ENCODE measurements at places on chromosomes 2 and 18.

GRCh38 chr18:3898861-3899613, 449.1 kb downstream of the TGIF1 start:
- DNase-seq, result no peak

DNA sequence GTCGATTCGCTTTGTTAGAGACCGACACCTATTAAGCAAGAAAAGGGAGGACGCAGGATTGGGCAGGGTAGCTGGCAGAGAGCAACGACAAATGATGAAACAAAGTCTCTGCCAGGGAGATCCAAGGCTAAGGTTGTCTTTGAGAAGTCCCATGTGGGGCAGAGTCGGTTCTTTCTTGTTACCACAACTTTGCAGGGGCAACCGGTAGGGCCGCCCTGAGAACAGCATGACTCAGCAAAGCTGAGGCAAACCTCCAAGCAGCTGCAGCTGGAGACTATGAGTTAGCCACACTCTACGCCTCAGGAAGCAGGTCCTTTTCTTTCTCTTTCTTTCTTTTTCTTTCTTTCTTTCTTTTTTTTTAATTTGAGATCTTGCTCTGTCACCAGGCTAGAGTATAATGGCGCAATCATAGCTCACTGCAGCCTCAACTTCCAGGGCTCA, 452.3 kb upstream of the ID2 start:
- DNase-seq, result peak; percentile 66

- DNase-seq, result no peak
These were observed 143.4 kb downstream of the NCKAP5 start for GRCh38 chr2:133424876-133425275.

DNA sequence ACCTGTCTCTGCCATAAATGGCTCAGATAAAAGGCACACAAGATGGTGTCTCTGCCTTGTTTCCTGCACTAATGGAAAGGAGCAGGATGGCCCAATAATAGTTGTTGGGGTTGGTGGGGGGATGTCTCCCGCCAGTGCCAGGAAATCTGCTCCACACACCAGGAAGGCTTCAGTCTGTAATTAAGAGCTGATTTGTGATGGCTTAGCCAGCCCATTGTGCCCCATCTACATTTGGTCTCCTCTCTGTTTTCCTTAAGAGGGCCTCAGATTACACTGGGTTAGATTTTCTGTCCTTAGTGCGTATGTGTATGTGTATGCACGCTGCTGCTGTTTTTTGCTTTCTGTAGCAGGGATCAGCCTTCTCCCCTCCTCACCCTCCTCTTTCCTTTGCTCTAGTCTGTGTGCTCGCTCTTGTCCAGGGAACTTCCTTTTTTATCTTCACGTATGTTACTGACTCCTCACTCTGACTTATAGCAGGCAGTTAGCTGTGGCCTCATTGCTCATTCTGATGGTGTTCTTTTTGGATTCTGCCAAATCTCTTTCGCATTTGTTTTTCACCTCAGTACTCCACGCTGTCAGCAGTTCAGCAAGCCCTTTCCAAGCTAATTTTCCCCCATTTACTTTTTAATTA, 33.4 kb upstream of the MGAT5 start:
- DNase-seq, result no peak

- no peak for DNase-seq
These were observed 153.6 kb upstream of the DSEL start for GRCh38 chr18:67670024-67670543.

DNA sequence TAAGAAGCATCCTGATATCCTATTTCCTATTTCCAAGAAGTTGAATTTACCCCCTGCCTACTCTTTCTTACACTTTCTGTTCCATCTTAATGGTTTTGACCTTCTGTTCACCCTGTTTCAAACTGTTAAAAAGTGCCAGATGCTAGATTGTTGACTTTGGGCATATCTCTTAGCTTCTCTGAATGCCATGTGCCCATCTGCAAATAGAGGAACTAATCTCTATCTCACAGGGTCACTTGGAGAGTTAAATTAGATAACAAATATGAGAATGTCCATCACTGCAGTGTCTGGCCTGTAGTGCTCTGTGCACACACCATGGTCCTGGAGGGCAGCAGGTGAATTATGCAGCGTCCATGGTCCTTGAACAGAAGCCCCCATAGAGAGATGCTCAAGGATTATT, 83.8 kb downstream of the LRATD1 start:
- no peak for DNase-seq

- DNase-seq, result no peak
These were observed 20.4 kb upstream of the FEZ2 start for GRCh38 chr2:36618381-36618780.

DNA sequence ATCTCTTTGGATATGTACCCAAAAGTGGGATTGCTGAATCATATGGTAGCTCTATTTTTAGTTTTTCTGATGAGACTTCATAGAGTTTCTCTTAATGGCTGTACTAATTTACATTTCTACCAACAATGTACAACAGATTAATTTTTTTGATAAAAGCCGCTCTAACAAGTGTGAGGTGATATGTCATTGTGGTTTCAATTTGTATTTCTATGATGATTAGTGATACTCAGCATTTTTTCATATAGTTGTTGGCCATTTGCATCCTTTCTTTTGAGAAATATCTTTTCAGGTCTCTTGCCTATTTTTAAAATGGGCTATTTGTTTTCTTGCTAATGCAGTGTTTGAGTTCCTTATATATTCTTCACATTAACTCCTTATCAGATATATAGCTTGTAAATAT, 4.3 kb downstream of the IL18RAP start:
- no peak for DNase-seq

GRCh38 chr2:222427646-222428301, 3.4 kb downstream of the SGPP2 start:
- no peak for DNase-seq

DNA sequence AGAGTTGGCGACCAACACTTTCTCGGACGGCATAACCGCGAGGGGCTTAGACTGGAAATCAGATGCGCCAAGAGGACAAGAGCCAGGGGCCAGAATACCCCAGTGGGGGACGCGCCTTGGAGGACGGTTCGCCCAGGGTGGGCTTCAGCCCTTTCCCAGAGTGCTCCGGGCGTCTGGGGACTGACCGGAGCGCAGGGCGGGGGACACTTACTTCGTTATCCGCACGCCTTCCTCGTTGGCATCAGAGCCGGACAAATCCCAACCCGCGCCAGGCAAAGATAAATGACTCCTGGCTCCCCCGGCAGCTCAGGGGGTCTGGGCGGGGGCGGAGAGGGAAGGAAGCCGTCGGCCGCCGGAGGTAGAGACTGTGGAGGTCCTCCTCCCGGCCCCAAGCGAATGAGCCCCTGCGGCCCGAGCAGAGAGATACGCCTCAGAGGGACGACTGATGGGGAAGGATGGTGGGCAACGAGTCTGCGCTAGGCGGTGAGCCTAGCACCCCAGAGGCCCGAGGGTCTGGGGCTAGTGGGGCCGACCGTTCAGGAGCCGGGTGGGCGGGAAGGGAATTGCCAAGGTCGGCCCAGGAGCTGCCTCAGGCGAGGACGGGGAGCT, 4.7 kb upstream of the SATB2 start:
- no peak for DNase-seq

- DNase-seq, result no peak
These were observed 34.5 kb upstream of the CCNYL1 start for GRCh38 chr2:207676827-207677354.

DNA sequence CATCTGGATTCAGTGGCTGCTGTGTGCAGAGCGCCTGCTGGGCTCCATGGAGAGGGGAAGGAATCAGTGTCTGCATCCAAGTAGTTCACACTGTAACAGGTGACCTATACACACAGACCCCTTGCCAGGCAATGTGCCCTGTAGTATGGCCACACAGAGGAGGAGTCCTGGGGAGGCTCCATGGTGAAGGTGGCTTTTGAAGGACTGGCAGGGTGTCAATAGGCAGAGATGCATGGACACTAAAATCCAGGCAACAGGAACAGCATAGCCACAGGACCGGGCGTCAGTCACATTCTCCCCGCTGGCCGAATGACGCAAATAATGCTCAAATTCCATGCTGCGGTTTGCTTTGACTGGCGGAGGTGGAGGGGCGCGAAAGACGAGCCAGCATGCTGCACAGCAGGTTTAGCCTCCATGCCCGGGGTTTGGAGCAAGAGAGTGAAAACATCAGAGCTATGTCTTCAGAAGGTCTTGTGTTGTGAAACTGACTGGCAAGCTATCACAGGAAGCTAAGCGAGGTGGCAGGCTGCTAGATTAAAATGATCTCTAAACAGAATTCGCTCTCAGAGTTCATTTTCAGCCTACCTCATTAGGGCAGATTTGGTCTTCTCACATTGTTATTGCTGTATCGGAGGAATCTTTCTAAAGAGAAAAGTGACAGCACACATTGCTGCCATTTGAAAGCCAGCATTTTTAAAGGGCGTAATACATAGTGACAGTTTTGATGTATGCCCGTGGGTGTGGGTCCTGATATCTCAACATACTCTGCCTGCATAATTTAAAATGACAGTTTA, 1.2 kb upstream of the CHMP1B start:
- DNase-seq, result peak; percentile 86

DNA sequence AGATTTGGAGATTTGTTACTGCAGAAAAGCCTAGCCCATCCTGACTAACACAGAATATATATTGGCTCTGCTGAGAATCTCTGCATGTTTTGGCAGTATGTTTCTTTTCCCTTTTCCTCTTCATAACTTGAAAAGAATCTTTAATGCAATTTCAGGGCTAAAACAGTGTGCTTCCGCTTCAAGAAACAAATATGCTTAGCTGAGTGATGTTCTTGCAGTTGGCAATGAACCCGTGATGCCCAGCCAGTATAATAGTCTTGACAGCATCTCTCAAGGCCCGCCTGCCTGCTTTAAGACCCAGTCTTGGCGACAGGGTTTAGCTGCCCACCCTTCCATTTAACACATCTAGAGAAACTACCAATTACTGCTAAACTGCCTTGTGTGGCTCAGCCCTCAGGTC, 184.5 kb downstream of the INO80D start:
- no peak for DNase-seq

- no peak for DNase-seq
These were observed 120.0 kb upstream of the EPC2 start for GRCh38 chr2:148524519-148524919.

DNA sequence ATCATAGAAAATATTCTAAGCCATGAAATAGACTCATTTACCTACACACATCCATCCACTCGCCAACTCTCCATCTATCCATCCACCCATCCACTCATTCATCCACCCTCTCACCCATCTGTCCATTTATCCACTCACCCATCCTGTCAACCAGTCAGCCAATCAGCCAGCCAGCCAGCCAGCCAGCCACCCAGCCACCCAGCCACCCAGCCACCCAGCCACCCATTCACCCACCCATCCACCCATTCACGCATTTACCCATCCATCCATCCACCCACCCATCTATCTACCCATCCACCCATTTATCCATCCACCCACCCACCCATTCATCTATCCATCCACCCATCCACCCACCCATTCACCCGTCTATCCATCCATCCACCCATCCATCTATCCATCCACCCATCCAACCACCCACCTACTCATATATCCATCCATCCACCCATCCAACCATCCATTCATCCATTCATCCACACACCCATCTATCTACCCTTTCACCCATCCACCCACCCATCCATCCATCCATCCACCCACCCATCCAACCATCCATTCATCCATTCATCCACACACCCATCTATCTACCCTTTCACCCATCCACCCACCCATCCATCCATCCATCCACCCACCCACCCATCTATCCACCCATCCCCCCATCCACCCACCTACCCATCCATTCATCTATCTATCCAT, 185.1 kb downstream of the LOXHD1 start:
- no peak for DNase-seq

Data from psoas muscle (tissue), 8 donors.